ENCODE measurements at places on chromosomes 16 and 17. TPM values are rescaled to one million over a fixed set of nuclear protein-coding genes. Genes with fewer than 3 reads are reported as not detected.
A peak's percentile ranks its signal among the peaks of the same experiment; 100 is the strongest.

DNA sequence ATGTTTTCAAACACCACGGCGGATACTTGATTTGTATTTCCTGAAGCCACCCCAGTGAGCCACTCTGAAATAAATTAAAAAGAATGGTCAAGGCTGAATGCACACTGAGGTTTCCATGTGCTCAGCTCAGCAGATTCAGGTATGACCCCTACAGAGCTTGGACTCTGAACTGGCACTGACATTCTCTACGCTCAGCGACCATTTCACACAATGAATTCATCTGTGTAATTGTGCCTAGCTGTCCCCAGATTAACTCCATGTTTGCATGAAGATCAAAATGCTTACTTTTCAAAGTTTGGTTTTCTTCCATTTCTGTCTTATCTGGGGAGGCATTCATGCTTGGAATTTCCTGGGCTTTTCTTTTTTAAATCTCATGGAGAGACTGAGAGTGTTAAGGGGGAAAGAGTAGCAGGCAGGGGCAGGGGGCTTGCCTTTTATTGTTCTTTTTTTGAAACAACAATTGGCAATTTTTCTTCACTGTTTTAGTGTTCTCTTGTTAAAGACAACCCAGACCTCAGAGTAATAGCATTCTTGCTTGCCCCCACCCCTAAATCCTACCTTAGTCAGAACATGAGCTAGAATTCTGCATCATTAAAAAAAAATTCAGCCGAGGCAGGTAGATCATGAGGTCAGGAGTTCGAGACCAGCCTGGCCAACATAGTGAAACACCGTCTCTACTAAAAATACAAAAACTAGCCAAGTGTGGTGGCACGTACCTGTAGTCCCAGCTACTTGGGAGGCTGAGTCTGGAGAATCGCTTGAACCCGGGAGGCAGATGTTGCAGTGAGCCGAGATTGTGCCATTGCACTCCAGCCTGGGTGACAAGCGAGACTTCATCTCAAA lies 85.5 kb upstream of the HNF1B start:
- no peak for DNase-seq

DNA sequence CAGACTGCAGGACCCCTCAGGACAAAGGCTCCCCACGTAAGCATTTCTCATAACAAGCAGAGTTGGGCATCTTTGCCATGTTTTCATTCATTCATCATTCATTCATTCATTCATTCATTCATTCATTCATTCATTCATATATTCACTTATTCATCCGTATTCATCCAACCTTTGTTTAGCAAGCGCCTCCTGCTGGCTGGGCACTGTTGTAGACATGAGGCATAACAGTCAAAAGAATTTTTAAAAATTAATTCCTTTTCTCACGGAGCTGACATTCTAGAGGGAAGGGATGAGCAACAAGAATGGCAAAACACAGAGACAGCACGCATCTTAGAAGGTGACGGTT lies 351.7 kb upstream of the TNRC6C start:
- DNase-seq = no peak

- no peak for DNase-seq
These were observed 265.1 kb downstream of the CDH13 start for GRCh38 chr16:82891918-82892317.

DNA sequence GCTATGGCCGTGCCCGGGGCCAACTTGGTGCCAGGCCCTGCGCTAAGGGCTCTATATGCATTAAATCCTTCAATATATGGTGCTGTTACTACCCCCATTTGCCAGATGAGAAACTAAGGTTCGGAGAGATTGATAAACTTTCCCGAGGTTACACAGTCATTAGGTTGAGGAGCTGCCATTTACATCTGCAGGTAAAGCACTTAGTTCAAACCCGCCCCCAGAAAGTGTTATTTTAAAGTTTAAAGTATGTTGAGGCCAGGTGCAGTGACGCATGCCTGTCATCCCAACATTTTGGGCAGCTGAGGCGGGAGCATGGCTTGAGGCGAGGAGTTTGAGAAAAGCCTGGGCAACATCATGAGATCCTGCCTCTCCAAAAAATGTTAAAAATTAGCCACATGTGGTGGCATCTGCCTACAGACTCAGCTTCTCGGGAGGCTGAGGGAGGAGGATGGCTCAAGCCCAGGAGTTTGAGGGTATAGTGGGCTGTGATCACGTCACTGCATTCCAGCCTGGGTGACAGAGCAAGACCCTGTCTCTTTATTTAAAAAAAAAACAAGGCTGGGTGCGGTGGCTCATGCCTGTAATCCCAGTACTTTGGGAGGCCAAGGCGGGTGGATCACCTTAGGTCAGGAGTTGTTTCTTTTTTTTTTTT lies 264.7 kb downstream of the PARN start:
- no peak for DNase-seq

DNA sequence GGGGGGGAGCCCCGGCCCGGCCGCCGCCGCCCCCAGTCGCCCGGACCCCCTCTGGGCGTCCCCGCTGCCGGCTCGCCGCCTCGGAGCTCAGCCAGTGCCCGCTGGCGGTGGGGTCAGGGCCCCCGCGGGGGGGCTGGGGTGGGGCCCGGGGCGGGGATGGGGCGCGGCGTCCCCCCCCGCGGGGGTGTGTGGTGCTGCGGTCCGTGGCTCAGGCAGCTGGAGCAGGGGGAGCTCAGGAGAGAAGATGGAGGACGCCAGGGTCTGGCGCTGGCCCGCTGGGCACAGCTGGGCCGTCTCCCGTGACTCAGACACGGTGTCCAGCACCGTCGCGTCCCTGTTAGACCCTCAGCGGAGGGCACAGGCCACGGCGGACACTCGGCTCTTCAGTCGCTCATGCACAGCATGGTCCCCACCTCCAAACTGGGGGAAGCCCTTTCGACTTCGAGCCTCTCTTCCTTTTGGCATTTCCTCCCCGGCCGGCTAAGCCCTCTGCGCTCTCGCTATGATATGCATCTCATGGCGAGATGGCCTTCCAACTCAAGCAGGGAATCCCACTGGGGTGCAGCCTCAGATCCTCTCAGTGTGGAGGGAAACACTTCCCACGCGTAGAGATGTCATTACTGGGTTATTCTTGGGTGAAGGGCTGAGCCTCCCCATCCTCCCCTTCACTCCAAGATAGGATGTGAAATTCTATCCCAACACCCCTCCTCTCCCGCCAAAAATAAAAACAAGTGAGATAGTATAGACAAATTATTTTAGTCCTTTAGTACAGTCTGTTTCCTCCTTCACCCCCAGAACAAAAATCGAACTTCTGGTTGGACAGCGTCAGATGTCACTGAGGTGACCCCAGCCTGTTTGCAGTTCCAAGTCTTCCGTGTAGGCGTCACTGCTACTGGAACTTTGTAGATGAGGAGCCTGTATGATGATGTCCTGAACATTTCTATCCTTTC lies 522 bp upstream of the VEZF1 start:
- peak; percentile 78 for DNase-seq

- DNase-seq = no peak
These were observed 49.9 kb upstream of the CPNE2 start for GRCh38 chr16:57042157-57043111.

GRCh38 chr16:14325502-14326401 lies 254.6 kb downstream of the MRTFB start:
- no peak for DNase-seq

EPOP gene
- 2.6 TPM for total RNA-seq

CCDC144A gene
- total RNA-seq = 3.3 TPM

NPIPB13 gene
- total RNA-seq = 0.57 TPM

CETP gene
- not detected for total RNA-seq

All from LHCN-M2 (cell line).